ENCODE measurements at places on chromosomes 3 and 15.

GRCh38 chr15:46456456-46456855 is 821.6 kb downstream of the SQOR start:
- DNase-seq: no peak

DNA sequence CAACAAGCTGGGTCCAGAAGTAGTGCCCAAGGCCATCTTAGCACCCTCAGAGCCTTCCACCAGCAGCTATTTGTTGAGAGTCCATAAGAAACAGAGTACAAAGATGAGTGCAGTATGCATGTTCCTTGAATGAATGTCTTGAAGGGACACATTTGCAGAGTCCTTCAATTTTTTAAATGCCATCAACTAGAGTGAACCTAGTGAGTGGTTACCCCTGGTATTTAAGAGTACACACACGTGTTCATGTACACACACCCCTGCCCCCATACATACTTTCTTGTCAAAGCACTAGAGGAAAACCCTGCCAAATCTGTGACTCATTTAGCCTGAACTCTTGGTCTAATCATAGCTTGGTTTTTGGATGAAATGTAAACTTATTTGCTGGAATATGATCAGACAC is 84.5 kb upstream of the GALNT15 start:
- DNase-seq: no peak

DNA sequence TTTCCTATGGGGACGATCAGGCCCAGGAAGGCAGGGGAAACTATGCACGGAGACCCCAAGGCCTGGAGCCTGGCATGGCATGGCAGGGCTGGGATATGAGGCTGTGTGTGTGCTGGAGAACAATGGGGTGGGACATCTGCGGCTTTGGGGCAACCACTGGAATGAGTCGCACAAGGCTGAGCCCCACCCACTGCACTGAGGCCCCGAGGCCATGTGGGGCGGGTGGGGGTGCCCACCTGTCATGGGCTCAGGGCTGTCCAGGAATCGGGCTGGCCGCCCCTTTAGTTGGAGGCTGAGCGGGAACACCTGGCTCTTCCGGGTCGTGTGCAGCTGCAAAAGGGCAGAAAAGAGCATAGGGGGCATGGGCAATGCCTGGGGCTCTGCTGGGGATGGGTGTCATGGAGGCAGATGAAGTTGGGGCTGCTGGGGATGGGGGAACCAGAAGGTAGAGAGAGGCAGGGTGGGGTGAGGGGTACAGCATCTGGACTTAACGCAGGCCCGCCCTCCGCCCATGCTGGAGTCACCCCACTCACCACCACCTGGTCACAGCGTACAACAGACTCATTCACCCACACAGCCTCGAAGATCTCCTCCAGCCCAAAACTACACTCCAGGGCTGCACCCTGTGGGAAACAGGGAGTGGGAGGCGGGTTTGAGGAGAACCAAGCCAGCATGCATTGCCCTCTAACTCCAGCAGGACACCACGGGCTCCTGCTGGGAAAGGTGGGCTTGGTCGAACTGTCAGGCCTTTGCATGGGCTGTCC is 31.1 kb downstream of the PLXND1 start:
- DNase-seq: no peak

DNA sequence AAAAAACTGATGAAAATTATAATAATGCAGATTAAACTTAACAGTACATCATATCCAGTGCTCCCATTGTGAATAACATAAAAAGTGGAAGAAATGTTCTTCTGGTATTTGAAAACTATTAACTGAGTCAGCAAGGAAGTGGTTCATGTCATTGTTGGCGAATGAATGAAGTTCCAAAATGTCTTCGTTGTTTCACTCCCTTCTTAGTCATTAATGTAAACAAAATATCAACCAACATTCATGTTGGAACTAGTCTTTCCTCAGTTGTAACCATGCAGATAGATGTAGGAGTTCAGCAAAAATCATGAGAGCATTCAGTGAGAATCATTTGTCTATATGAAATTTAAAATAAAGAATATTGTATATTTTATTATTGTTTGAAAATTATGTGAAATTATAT is 44.1 kb upstream of the ICE2 start:
- DNase-seq: no peak

DNA sequence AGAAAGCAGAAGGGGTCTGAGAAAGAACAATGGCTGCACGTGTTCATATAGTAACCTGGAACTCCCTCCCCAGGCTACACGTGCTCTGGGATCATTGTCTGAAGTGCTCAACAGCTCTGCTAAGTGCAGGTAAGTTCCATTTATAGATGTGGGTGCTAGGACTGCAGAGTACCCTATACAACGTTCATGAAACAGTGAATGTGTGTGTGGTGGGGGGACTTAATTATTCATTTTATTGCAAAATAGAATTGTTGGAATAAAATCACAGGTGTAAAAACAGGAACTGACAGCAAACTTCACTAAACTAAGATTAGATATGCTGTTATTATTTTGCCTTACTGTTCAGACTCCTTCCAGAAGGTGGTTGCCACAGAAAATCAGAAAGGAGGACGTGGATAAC is 68.5 kb downstream of the CCR4 start:
- no peak for DNase-seq

GRCh38 chr3:69161587-69162307 is 39.4 kb upstream of the LMOD3 start:
- no peak for DNase-seq

GRCh38 chr3:140223631-140224030 is 288.6 kb downstream of the CLSTN2 start:
- no peak for DNase-seq

- no peak for DNase-seq
Observed at GRCh38 chr15:77727635-77728304, 95.1 kb upstream of the LINGO1 start.

- DNase-seq: no peak
Observed at GRCh38 chr3:162774613-162775100, 1278.0 kb downstream of the OTOL1 start.

DNA sequence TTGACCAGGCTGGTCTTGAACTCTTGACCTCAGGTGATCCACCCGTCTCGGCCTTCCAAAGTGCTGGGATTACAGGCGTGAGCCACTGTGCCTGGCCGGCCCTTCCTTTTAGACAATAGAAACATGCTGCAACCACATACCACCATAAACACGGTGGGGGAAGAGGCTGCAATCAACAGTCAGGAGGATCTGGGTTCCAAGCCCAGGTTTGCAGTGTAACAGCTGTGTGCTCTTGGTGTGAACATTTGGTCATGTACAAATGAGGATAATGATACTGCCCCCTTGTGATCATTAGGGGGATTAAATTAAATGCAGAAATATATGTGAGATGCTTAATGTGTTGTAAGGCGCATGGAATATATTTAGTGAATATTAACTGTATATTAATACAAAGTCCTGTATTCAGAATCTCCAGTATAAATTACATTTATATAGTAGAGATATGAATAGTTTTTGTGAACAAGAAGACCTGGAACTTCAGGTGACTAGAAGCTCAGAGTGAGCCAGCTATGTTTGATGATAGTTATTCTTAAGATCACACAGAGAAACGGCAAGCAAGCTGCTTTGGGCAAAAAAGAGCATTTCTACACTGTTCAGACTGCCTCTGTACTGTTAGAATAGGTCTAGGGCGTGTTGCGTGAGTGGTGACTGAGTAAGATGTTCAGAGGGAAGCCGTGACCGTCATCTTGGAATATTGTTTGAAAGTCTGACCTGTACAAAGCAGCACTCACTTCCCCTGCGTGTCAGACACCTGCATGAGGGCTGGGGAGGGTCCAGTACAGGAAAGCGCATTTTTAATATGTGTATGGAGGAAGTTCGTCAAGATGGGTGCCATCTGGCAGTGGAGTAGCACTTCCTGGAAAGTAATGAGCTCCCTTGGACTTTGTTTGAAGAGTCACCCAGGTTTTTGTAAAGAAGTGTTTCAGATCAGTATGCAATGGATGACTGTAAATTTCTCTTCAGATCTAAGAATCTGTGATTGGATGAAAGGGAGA is 125.8 kb downstream of the PGPEP1L start:
- DNase-seq: no peak

GRCh38 chr3:120645083-120645845 is 36.8 kb downstream of the HGD start:
- DNase-seq: no peak

DNA sequence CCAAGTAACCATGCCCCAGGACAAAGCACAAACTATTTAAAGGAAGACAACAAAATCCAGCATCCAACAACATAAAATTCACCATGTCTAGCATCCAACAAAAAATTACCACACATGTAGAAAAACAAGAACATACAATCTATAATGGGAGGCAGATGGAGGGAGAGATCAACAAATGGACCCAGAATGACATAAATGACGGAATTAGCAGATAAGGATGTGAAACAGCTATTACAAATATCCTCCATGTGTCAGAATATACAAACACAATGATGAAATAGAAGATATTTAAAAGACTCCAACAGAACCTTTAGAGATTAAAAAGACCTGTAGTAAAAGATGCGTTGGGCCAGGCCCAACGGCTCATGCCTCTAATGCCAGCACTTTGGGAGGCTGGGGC is 10.8 kb downstream of the LYSMD4 start:
- DNase-seq: no peak

GRCh38 chr3:161171639-161172552 is 49.2 kb upstream of the NMD3 start:
- DNase-seq: no peak

Data from heart left ventricle (tissue), 16 donors.